Fibroblast of skin of scalp (primary cell): ENCODE measurements at places on chromosomes 5 and 9.

DNA sequence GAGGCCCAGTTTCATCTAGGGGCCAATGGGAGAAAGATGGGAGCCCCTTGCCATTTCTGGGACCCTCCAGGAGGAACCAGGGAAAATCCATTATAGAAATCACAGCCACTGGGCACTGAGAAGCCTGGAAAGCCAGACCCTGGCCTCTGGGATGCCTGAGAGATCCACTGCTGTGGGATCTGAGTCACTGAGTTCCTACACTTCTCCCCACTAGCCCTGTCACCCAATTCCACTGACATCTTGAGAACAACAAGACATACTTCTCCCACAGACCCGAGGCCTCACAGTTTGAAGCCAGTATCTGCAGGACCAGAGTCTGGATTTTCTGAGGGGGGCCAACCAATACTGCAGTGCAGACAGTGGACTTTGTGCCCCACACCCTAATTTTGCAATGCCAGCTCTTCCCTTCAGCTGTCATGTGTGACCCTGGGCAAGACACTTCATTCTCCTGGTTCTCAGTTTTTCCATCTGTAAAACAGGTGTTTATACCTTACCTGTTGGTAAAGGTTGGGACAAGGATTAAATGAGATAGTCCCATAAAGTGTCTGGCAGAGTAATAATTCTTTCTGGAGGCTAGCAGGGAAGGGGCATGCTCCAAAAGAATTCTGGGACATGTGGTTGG lies 46.5 kb downstream of the CXXC5 start:
- DNase-seq, result peak; percentile 71

DNA sequence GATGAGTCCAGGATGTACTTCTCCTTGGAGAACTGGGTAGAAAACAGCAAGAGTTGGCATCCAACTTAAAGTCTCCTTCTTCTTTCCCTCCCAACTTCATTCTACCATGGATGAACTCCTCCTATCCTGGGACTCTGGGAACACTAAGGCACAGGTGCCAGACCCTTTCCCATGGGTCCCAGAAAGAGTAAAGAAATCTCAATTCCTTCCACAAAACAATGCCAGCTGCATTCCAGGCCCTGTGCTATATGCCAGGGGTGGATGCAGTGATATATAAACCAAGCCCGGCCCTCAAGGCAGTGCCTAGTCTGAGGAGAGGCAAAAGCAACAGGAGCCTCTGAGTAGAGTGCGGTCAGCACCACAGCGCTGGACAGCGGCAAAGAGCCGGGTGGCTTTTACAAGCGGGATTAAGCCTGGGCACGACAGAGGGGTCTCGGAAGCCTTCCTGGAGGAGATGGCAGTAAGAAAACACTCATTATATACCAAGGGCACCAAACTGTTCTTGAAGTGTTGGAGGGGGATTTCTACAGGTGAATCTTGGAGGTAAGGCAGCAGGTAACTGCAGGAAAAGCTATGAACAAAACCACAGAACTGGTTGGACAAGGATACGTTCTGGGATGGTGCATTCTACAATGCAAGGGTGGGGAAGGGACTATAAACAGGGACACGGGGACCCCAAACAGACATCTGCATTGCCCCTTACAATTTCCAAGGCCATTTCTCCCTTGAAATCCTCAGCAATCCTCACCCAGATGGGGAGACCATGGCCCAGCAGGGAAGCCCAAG lies 16.4 kb upstream of the TOR2A start:
- DNase-seq, result peak; percentile 20

GRCh38 chr9:22383718-22384117 lies 62.9 kb upstream of the DMRTA1 start:
- DNase-seq, result no peak

DNA sequence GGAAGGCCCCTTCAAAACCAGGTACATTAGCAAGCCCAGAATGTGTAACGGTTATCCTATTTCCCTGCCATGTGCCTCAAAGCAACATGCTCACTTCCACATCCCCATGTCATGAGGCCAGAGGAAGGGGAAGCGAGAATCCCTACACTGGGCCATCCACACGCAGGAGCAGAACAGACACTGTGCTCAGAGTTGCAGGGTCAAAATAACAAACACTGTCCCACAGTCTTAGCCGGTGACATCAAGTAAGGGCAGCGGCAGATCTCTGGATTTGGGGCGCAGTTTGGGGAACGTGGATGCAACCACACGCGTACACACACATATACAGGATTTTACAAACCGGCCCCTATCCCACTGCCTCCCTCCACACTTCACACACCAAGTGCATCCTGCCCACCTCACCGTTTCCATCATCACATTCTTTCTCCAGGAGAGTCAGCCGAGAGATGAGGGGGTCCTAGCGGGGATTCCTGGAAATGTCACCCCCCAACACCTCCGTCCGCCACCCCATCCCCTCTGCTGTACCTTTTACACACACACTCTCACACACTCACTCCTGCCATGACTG lies 776 bp downstream of the APBA1 start:
- no peak for DNase-seq

DNA sequence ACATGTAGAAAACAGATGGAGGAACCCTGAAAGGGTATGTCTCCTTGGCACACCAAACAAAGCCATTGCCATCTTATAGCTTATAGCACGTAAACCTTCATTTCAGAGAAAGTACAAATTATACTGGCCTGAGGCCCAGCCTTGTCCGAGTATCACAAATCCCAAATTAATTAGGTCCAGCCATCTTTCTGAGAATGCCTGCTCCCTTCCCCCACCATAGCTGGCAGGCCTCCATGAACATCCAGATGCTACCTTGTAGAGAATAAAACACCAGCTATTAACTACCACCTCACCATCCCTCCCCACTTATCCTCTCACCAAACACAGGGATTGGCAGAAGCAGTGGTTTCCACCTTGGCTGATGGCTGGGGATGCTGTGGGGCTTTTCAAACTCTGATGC lies 224.0 kb downstream of the SPOCK1 start:
- DNase-seq, result no peak

DNA sequence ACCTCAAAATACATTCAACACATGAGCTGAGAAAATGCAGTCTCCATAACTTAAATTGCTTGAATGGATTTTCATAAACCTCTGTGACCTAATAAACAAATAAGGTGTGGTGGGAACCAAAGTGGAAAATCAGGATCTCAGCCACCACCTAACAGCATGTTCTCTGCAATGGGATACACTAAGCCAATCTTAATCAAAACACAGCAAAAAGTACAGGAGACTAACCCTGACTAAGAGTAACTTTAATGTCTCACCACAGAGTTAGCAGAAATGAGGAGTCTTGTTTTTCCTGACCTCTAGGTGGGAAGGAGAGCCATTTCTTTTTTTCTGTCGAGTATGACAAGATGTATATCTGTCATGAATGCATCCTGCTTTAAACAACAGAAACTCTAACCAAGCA lies 48.5 kb downstream of the PLK2 start:
- no peak for DNase-seq

GRCh38 chr9:14941501-14942405 lies 31.5 kb upstream of the FREM1 start:
- DNase-seq, result no peak

DNA sequence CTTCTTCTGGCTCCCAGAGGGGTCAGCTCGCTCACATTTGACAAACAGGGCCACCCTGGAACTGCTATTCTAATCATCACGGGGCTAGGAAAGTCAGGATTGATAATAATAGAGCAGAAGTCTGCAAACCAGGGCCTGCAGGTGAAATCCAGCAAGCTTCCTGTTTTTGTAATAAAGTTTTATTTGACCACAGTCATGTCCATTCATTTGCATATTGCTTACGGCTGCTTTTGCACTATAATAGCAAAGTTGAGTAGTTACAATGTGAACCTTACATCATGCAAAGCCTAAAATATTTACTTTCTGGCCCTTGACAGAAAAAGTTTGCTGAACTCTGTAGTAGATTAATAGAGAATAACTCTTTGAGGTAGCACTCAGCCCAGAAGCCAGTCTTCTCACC lies 63.2 kb upstream of the CTXN3 start:
- no peak for DNase-seq

GRCh38 chr5:111507276-111507675 lies 5.1 kb downstream of the STARD4 start:
- no peak for DNase-seq

DNA sequence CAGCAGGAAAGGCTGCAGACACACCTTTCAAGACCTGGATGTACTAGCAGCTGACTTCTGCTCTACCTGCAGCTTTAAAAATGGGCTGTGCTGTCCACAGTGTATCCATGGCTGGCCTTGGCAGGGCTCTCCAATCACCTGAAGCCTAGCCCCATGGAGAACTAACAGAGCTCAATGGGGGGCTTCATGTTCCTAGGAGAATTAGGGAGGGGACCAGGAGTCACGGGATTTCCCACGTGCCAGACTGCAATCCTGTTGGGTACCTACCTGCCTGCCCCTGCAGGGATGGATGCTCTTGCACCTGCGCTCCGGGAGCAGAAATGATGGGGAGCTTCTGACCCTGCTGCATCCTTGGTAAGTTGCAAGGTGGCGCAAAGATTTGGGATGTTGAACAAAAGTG lies 462.1 kb downstream of the ICE1 start:
- DNase-seq, result no peak

GRCh38 chr9:77839459-77840140 lies 191.5 kb upstream of the GNA14 start:
- DNase-seq, result peak; percentile 74

GRCh38 chr9:89730715-89731114 lies 125.9 kb downstream of the GADD45G start:
- no peak for DNase-seq

- DNase-seq, result peak; percentile 36
These were observed 114.7 kb downstream of the LPAR1 start for GRCh38 chr9:110923601-110924000.

GRCh38 chr5:44646016-44646415 lies 162.7 kb upstream of the MRPS30 start:
- no peak for DNase-seq

- no peak for DNase-seq
These were observed 16.2 kb downstream of the FNBP1 start for GRCh38 chr9:130026583-130027340.

DNA sequence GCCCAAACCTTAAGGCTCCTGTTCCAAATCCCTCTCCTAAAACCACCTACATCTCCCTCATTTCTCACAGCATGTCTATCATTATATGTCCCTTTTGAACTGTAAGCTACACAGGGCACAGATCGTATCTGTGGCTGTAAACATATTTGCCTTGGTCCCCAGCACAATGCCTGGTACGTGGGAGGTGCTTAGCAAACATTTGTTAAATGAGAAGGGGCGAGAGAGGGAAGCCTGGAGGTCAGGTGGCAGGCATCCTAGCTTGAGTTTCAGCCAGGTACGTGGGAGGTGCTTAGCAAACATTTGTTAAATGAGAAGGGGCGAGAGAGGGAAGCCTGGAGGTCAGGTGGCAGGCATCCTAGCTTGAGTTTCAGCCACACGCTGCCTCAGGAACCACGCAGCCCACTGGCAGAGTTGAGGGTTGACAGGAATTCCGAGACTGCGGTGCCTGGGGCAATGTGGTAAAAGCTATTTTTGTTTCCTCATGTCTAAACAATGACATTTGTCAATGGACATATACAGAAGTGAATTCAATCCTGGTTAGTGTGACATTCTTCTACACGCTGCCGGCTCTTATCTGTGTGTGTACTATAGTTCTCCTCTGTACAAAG lies 113.6 kb downstream of the EFNA5 start:
- DNase-seq, result peak; percentile 77

- DNase-seq, result peak; percentile 56
These were observed 59.6 kb downstream of the RAI14 start for GRCh38 chr5:34715711-34716110.

GRCh38 chr9:123216251-123216797 lies 52.1 kb downstream of the STRBP start:
- peak; percentile 34 for DNase-seq

GRCh38 chr5:92421942-92422341 lies 1038.8 kb upstream of the ARRDC3 start:
- DNase-seq, result no peak

DNA sequence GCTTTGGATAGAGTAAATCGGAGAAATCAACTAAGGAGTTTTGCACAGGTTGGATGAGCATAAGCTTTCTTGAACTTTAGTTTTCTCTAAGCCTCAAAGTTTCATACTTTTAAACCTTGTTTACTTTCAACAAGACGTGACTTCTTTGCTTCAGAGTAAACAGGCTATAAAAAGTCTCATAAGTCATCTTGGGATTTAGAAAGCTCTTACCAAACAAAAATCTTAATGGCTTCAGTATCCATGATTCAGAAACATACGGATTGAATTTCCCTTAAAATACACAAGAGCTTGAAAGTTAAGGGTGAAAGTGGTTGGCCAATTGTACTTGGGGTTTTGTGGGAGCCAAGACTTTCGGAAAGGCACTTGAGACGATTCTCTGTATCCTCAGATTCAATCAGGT lies 270.9 kb upstream of the ANKH start:
- DNase-seq, result no peak
